ENCODE measurements at places on chromosomes 11 and 22.

GRCh38 chr11:123373754-123374621 is 56.1 kb upstream of the GRAMD1B start:
- no peak for DNase-seq

DNA sequence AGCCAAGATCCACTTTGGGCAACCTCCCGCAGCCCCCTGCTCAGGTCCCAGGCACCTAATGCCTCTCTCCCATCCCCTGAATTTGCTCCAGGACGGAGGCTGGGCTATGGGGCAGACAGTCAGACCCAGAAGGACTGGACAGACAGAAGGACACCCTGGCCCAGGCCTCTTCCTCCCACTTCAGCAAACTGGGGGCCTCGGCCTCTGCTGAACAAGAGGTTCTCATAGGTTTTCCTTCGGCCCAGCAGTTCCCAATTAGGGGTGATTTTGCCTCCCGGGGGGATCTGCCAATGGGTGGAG is 3.7 kb downstream of the SPI1 start:
- DNase-seq = no peak

- DNase-seq = no peak
Measured at GRCh38 chr11:122633219-122633829, 22.2 kb upstream of the UBASH3B start.

GRCh38 chr22:37802310-37803194 is 5.2 kb upstream of the GCAT start:
- no peak for DNase-seq

GRCh38 chr11:122267602-122268001 is 151.6 kb upstream of the BLID start:
- DNase-seq = no peak

GRCh38 chr11:63763496-63764339 is 4.9 kb downstream of the ZFTA start:
- no peak for DNase-seq

DNA sequence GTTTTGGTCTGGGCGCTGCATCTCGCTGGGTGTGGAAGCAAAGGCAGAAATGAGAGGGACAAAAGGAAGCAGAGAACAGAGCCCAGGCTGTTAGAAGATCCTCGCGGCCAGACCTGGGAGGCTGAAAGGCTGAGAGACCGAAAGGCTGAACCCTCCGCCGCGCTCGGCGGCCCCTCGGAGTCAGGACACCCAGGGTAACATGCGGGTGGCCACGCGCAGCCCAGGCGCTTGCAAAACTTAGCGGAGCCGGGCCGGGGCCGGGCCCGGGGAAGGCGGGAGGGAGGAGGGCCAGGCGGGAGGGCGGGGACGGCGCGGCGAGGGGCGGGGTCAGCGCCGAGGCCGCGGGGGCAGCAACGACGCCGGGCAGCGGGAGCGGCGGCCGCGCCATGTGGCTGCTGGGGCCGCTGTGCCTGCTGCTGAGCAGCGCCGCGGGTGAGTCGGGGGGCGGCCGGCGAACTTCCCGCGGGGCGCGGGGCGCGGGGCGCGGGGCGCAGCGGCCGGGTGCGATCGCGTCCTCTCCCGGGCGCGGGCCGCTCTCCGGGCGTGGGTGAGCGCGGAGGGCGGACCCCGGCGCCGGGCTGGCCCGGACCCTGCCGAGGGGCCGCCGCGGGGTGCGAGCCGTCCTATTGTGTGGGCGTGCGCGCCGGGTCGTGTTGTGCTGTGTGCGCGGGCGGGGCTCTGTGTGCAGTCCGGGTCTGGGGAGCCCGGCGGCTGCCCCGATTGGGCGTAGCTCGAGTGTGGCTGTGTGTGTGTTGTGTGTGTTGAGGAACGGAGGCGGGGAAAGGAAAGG is at the start of gene LDLRAD3:
LDLRAD3 (plus strand) TSS at position 350 of the 790 bp plus-strand sequence; CDS start at position 387, 37 bp downstream.
- DNase-seq = peak; percentile 76

DNA sequence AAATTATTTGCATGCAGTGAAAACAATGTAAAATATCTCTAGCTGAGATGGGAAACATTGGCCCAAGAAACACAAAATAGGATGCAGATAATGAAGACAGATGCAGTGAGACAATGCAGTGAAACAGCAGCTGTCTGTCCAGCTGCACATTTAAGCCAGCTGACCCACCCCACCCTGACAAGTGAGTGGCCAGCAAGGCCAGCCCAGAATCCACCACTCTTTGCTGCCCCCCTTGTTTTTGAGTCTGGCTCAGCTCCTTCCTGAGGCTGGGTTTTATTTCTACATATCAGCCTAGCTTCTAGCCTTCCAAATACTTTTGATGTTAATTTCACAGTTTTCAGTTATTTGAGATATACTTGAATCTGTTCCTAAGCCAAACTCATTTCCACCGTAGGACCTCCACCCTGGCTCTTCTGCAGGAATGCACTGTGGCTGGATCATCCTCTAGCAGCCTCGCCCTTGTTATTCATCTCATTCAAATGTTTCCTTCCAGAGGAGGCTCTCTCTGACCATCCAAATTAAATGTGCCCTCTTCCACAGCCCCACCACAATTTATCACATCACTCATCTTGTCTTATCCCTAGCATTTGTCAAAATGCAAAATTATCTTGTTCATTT is 154.1 kb upstream of the POU2AF2 start:
- no peak for DNase-seq

- no peak for DNase-seq
Measured at GRCh38 chr11:131640320-131640719, 269.9 kb downstream of the NTM start.

DNA sequence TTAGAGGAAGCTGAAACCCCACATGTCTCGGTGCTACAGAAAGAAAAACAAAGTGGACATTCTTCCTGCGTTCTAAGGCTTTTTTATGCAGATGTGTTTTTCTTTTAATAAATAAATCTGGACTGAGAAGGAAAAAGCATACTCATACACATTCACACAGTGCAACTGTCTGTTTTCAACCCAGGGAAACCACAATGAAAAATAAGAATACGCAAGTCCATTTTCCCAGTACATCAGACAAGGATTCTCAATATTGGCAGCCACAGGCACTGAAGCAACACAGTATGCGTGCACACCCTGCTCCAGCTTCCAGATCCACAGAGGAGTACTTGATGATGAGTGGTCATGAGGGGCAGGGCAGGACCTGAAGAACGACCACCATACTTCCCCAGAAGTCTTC is 86.9 kb downstream of the ETS1 start:
- DNase-seq = no peak

- no peak for DNase-seq
Measured at GRCh38 chr11:34049028-34049427, 2.5 kb upstream of the CAPRIN1 start.

GRCh38 chr11:109390752-109391151 is 31.2 kb upstream of the C11orf87 start:
- DNase-seq = no peak

- no peak for DNase-seq
Measured at GRCh38 chr11:43631732-43632131, 48.8 kb upstream of the HSD17B12 start.

DNA sequence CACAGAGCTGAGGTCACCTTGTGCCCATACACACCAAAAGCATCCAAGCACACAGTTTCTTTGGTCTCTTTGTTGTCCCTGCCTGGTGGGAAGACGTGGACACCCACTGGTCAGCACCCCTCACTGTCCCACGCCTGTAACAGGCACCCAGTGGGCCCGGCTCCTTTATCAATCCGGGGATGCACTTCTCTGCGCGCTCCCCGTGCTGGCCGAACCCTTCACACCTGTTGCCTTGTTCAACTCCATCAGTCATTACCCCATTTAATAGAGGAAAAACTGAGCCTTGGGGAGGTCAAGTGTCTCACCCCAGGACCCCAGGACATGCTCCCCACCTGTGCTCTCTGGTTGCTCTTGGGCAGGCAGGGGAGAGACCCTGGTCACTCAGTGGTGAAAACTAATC is 49.7 kb upstream of the FGF3 start:
- DNase-seq = no peak

GRCh38 chr22:39501644-39502108 is 414 bp upstream of the MIEF1 start:
- no peak for DNase-seq

GRCh38 chr22:19109198-19110063 is 12.8 kb downstream of the DGCR2 start:
- no peak for DNase-seq

GRCh38 chr11:78349624-78350023 is 68.0 kb downstream of the GAB2 start:
- DNase-seq = no peak

- no peak for DNase-seq
Measured at GRCh38 chr11:62069374-62069773, 54.4 kb upstream of the INCENP start.

DNA sequence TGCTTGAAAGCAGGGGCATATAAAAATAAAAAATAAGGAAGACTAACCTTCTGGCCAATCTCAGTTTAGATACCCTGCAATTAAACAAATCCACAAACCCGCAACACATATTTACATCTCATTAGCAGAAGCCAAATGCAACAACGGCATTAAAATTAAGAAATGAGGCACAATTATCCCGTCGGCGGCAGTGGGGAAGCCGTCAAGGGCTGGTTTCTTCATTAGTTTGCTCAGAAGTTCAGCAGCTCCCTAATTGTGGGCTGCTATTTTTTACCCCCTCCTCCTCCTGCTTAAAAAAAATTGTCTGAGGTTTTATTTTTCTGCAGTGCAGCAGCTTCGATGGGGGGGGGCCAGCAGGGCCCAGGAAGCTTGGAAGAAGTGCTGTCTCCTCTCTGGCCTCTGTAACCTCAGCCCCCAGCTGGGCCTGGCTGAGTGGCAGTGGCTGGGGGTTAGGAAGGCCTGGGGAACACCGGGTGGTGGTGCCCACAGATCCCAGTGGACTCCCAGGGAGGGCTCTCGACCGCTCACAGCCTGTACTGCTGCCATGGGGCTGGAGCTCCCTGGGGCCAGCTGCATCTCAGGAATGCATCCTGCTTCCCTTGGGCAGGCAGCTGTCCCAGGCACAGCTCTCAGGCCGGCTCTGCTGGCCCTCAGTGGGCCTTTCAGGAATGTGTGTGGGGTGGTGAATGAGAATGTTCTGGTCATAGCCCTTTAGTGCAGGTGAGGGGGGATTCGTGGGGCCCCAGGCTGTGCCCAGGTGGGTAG is 148.7 kb upstream of the B3GAT1 start:
- no peak for DNase-seq

- DNase-seq = no peak
Measured at GRCh38 chr11:9251311-9251710, 13.8 kb downstream of the DENND5A start.

- DNase-seq = no peak
Measured at GRCh38 chr11:110801328-110801727, 89.1 kb upstream of the ARHGAP20 start.

DNA sequence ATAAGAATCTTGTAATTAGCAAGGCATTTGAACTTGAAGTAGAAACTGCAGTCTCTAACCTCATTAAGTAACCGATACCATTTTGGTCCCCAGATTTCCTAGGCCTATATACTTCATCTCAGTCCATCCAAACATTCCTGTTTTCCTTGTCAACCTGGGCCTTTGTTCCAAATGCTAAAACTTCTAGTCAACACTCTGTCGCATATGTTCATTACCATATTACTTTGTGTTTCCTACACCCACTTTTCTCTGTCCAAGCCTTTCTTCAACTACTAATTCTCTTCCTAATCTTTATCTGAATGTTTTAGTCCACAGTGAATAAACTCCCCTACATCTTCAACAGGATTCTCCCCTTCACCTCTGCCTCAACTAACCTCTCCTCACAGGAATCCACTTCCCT is 31.4 kb downstream of the MTMR2 start:
- no peak for DNase-seq

GRCh38 chr11:11577251-11577855 is 44.5 kb downstream of the GALNT18 start:
- DNase-seq = no peak

DNA sequence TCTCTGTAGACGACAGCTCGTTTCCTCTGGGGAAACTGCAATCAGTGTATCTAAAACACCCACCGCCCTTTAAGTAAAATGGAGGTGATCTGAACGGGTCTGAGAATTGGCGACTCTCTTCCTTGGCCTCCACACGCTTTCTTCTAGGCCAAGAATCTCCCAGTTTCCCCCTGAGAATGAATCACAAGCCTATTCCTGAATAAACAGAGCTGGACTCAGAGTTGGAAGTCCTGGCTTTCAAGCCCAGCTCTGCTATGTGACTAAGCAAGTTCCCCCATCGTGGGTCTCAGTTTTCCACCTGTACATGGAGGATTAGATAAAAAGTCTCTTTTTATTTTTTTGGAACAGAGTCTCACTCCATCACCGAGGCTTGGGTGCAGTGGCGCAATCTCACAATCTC is 200.4 kb downstream of the MN1 start:
- DNase-seq = no peak

Measured in putamen (tissue), 1 donor.